ENCODE measurements at places on chromosomes 1 and 21.

GRCh38 chr1:117654493-117655219 lies 48.8 kb downstream of the TENT5C start:
- no peak for DNase-seq

DNA sequence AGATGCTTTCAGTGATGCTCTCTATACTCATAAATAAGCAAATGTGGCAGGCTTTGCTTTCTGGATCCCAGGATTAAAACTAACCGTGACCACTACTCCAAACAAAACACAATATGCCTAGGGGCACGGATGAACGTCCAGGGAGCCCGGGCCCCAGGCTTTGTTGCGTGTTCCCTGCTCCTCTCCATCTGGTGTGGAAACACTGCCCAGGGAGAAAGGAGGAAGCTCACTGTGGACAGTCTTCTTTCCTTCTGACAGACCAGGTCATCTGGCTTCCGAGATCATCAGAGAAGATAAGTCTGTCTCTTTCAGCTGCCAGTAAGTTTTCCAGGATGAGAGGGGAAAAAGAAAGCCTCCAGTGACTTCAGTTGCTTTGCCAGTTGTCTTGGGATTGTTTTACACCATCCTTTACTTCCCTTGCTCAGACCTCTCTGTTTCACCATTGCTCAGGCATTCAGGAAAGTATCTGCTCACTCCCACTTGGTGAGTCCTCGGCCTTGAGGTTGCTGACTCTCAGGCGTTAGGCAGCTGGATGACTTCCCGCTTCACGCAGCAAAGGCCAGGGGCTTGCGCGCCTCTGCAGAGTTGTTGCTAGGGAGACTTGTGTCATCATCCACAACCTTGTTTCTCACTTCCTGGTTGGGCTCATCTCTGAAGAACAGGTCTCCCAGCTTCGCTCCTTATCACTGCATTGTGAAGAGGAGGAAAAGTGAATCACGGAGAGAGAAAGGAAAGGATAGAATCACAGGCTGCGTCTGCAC lies 20.6 kb upstream of the PGD start:
- peak; percentile 24 for DNase-seq

DNA sequence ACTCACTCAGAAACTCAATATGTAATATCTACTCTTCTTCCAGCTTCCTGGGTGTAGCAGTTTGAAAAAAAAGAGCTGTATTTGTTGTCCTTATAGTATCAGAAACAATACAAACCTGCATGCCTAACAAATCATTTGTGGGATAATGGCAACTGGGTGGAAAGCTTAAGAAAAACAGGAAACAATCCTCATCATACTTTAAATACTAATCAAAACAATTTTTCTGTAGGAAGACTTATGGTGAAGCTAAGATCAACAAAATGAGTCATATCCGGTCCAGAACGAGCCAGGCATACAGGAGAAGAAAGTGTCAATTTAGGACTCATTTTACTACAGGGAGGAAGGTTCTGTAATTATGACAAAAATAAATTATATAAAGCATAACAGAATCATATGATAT lies 181.8 kb upstream of the ADGRL4 start:
- DNase-seq, result no peak

DNA sequence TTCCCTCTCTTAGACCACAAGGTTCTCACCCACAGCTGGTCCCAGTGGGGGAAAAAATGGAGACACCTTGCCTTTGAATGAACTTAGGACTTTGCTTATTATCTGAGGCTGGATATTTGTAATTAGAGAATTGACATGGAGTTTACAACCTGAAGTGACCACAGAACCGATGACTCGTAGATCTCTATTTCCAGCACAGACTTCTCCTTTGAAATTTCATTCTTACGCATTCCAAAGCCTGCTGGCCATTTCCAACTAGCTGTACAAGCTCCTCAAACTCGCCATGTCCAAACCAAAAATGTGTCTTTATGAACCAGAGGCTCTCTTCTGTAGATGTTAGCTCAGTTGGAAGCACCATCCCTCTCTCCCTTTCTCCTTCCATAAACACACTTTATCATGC lies 12.0 kb downstream of the RAB7B start:
- no peak for DNase-seq

DNA sequence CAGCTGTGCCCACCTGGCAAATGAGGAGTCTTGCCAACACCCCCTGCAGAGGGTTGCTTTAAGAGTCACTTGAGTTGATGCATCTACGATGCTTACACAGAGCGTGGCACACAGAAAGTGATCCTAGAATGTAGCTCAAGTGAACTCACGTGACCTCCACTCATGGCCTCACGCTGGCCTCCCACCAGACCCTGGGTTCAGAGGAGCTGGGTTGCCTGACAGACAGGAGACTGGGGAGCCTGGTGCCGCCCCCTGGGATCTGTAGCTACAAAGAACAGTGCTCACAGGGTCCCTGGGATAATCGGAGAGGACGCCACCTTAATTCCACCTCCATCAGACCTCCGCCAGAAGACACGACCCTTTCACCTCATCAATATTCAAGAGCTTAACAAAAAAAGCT lies 81.4 kb upstream of the CASZ1 start:
- DNase-seq, result no peak

DNA sequence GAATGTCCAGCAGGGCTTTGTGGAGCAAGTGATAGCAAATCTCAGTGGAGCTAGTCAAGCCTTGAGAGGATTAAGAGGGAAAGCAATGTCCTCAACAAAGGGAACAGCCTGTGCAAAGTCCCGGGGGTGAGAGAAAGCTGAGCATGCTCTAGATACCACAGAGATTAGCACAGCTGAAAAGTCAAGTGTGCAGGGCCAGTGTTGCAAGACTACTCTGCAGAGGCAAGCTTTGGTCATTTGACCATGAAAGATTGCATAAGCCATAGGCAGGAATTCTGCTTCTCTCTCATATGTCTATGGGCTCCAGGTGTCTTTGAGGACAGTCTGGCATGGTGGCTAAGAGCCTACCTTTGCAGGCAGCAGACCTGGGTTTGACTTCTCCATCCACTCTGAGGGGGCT lies 181.0 kb upstream of the JUN start:
- no peak for DNase-seq

DNA sequence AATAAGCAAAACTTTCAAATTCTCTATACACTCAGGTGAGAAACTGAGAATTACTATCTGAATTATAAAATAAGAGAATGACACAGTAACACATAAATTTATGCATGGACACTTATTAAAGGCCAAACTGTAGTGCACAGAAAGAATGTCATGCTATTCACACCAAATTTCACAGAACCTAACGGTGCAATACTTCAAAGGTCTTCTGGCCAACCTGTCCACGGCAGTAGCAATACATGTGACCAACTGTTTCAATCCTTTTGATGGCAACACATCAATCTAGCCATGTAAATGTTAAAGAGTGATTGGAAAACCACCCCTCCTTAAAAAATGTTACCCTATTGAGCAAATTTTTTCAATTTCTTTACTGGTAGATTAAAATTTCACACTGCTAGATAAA lies 10.4 kb downstream of the GATAD2B start:
- no peak for DNase-seq

- no peak for DNase-seq
These were observed 281.2 kb downstream of the PAPPA2 start for GRCh38 chr1:176744142-176744541.

- peak; percentile 2 for DNase-seq
These were observed 3.7 kb upstream of the SLC19A1 start for GRCh38 chr21:45545691-45546531.

- DNase-seq, result no peak
These were observed 177.0 kb downstream of the EIF4G3 start for GRCh38 chr1:20999525-21000244.

DNA sequence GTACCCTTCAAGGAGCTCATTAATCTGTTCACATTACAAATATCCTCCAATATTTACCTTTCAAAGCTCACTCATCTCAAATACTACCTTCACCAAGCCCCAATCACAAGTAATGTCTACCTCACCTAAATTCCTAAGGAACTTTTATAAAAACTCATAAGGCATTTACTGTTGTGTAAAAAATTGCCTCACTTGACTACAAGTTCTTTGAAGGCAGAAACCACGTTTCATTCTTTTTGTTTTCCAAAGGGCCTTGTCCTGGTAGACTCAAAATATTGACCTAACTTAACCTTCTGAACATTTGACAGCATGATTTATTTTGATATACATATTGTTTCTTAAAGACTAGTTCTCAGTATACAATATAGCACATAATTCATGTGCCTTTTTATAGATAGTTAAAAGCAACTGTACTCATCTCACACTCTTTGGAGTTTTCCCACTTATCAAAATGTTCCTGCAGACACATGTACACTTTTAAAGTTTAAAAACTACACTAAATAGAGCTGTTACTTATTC lies 2.5 kb downstream of the USP33 start:
- no peak for DNase-seq

GRCh38 chr1:9455487-9456234 lies 83.6 kb upstream of the SLC25A33 start:
- peak; percentile 78 for DNase-seq

DNA sequence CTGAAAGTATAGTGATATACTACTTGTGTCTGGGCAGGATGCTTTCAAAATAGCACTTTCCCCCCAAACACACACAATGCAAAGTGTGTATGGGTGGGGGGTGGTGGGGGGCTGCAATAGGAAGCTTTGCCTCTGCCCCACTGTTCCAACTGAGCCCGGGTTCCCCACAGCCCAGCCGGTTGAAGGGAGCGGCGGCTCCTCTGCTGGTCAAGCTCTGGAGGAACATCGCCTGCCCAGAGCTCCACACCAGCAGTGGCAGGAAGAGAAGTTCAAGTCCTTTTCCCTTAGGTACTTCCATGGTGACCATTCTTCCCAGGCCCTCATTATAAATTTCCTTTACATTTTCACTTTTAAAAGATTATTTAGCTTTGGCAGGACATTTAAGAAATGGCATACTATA lies 74.9 kb downstream of the CAPZB start:
- DNase-seq, result no peak

DNA sequence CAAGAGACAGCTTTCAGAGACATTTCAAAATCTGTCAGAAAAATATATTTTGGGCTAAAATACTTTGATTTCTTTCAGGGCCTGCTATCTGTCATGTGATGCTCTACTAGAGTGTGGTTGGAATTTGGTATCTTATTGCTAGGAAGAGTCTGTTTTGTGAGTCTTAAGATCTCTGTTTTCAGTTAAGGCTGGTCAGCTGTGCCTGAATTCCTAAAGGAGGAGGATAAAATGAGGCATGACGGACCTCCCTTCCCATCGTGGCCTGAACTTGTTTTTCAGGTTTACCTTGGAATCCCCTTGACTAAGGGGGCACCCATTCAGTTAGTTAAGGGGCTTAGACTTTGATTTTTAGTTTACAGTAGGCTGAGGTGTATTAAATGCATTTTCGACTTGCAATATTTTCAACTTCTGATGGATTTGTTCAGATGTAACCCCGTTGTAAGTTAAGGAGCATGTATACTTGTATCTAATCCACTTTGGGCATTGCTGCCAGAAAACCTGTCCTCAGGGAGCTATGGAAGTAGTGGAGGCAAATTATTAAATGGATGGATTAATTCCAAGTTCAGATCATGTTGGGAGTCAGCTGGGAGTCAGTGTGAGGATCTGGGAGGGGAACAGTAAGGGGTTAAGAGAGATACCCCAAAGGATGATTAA lies 18.3 kb downstream of the CAPN2 start:
- no peak for DNase-seq

DNA sequence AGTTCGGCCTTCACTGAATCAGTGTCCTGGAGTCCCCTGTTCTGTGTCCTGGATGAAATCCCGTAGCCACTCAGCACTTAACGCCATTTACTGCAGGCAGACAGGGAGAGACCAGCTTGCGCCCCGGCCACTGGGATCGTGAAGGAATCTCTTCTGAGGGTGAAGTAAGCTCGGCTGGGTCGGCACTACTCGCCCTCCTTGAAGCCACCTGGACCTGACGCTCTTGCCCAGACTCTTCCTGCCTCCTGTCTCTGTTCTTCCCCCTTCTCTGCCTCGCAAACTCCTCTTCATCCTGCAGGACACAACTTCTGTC lies 99.9 kb upstream of the ZBTB40 start:
- no peak for DNase-seq

Data from heart right ventricle (tissue), 16 donors.